ENCODE measurements at places on chromosomes 5 and 9.

DNA sequence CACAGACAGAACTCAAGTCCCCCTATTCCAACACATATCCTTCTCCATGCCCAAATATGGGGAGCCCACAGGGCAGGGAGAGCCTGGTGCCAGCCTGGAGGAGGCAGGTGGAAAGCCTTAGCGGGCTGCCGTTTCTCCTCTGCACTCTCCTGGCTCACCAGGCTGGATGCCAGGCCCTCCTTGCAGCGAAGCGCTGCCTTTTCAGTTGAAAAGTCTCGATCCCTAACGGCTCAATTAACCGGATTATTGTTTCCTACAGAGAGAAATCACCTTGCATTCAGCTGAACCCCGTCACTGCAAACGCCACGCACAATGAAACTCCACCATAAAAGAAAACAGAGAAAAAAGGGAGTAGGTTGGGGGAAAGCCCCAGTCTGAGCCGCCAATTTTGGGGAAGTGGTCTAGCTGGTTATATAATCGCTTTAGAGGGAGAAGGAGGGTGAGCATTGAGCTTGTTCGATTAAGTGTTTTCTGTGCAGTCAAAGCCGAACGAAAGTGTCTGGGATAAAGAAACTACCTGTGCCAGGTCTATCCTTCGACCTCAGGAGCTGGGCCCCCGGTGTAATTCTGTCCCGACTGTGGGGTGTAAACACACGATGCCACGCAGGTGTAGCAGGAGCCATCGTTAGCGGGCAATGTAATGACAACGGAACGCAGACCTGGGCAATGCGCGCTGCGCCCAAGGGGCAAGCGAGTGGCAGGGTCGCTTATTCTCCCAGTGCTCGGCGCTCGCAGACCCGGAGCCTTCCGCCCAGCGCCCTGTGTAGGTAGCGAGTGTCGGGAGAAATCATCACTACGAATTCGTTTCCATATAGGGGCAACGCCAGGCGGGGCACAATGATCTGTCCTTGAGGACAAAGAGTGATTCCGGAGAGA, 3.8 kb downstream of the BARHL1 start:
- DNase-seq, result no peak

DNA sequence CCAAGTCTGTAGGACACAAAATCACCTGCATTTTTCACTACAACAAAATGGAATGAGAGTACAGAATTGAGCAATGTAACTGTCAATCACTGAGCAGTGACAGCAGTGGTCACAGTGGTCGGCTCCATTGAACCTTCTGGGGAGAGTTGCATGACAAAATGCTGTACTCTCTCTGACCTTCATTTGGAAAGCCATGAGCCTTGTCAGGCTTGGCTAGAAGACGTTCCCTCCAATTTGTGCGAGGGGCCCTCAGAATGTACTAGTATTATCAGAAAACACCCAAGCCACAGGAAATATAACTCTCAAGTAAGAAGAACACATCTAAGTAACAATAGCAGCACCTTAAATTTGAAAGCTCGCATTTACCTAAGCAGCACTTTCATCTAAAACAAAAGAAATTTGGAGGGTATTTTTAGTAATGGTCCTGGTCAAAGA, 425.6 kb upstream of the MEF2C start:
- DNase-seq, result no peak

DNA sequence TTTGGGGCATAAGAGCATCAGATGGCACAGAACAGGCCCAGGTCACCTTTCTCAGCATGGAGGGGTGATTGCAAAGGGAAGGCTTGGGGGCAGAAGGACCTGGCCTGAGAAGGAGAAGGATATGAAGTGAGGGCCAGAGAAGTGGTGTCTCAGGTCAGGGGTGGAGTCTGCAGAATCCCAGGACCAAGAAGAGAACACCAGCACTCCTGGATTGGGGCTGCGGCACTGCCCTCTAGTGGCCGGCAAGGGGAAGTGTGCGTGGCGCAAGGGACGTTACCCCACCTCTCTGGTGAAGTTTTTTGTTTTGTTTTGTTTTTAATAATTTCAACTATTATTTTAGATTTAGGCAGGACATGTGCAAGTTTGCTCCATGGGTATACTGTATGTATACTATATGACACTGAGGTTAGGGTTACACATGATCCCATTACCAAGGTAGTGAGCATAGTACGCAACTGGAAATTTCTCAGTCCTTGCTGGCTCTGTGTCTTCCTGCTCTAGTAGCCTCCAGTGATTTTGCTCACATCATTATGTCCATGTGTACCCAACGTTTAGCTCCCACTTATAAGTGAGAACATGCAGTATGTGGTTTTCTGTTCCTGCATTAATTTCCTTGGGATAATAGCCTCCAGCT, 1548.6 kb downstream of the EFNA5 start:
- DNase-seq, result no peak

DNA sequence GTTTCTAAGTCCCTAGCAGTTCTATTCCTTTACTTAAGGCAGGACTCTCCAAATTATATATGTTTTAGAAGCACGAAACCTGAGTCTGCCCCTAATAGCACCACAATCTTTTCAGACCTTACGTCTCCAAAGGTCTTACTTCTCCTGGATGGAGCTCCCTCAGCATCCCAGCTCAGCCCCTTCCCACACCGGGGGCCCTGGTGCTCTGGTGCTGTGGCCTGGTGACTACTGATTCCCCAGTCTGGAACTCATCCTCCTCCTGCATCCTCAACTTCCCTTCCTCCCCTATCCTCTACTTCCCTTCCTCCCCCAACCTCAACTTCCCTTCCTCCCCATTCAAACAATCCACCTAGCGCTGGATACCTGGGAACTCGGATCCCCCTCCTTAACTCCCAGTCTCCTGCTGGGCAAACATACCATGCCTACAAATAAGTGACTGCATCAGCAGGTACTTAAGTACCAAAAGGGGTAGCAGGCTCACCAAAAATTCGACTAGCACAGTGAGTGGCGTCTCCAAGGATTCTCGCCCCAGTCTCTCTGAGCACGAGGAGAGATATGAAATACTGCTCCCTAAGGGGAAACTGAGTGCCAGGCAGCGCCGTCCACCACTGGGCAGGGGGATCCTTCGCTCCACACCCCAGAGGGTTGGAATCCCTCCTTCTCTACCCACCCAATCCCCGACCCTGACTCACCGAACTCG, 831 bp downstream of the IGFBPL1 start:
- DNase-seq, result no peak

- no peak for DNase-seq
Measured at GRCh38 chr5:134136221-134136631, 21.7 kb downstream of the TCF7 start.

GRCh38 chr9:26604076-26604662, 288.4 kb downstream of the CAAP1 start:
- DNase-seq, result no peak

DNA sequence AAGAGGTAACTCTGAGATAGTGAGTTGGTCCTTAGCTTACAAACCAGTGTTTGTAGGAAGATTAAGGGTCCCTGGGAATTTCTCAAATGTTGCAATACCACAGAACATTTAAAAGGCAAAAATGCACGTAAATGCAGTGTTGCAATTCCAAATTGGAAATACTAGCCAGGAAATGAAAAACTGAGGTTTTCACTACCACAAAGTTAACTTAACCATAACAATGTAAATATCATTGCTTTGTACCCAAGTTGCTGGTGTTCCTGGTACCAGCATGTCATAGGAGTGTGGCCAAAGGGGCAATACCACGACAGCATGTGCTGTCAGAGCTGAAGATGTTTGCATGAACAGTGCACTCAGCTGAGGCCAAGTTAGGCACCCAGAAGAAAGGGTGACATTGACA, 382.9 kb downstream of the GLIS3 start:
- DNase-seq, result no peak

DNA sequence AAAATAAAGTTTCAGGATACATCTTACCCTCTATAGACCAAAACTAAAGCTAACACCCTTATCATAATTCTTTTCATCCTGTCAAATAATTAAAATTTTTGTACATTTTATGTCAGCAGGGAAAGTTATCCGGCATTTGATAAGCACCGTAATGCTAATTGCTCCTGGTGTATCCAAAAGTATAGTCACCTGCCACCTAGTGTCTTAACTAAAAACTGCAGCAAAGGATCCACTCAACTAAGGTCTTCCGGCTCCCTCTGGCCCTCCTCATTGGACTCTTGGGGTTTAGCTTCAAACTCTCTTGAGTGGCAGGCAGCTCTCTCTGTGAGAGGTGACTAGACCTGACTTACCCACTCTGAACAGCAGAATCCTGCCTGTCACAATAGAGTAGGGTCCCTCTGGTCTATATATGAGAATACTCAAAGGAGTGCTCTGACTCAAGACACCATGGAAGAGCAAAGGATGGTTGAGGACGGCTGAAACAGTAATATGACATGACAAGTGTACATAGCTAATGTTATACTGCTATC, 60.4 kb upstream of the CAST start:
- no peak for DNase-seq

GRCh38 chr9:114845373-114845772, 39.5 kb upstream of the TNFSF15 start:
- no peak for DNase-seq

- no peak for DNase-seq
Measured at GRCh38 chr9:37011530-37011929, 22.5 kb downstream of the PAX5 start.

- no peak for DNase-seq
Measured at GRCh38 chr9:133597316-133597957, 11.8 kb downstream of the FAM163B start.

- no peak for DNase-seq
Measured at GRCh38 chr9:125513303-125513667, 193.7 kb downstream of the MAPKAP1 start.

GRCh38 chr9:136835162-136835931, 6.9 kb upstream of the AJM1 start:
- no peak for DNase-seq

- no peak for DNase-seq
Measured at GRCh38 chr5:171647043-171647903, 138.3 kb upstream of the SMIM23 start.
